Omental fat pad (tissue), 4 donors: ENCODE measurements at places on chromosomes 3 and 15. TPM values are rescaled to one million over a fixed set of nuclear protein-coding genes. Genes with fewer than 3 reads are reported as not detected.

DNA sequence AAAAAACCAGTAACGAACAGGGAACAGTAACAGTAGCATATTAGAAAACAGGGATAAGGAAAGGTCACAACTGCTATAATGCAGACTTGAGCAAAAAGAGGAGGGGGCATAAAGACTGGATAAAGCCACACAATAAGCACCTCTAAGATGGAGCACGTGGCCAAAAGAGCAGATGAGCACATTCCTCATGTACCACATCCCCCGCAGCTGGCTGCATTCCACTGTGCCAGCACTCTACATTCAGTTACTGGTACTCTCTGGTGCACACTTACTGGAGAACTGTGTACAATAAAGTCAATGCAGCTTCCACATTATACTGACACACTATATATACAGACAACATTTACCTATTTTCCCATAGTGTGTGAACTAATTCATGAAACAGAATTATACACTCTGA is 64.7 kb downstream of the UBE3A start:
- no peak for DNase-seq

DNA sequence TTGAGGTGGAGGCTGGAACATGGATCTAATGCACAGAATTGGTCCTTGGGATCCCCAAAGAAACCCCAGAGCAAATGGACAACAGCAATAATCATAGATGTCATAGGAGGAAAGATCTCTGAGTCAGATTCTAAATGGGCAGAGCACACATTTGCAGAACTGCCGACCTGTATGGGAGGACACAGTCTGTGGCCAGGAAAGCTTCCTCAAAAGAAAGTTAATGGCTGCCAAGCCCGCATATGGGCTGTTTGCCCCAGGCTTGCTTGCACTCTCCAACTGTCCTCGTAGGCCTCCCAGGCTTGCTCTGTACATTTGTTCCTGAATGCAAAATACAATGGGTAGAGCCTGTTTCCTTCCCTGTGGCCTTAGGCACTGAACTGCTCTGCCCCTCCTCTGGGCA is 102.0 kb upstream of the PLXNA1 start:
- DNase-seq = no peak

The ELL3 gene
- total RNA-seq = 7.1 TPM

DNA sequence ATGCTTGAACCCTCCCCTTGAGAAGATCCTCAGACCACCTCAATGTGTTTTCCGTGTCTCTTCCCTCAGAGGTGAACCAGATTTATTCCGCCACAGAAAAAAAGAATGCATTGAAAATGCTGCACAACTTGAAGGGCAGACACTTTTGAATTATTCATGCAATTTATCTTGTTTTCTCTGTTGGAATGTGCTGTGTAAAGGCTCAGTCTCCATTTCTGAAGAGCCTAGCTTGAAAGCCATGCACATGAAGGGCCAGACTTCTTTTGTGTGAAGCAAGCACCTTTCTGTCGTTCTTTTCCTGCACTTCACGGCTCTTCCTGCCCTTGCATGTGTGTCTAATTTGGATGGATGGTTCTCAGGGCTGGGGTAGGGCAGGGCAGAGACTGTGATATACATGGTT is 79.0 kb upstream of the ATP13A5 start:
- DNase-seq = no peak

DNA sequence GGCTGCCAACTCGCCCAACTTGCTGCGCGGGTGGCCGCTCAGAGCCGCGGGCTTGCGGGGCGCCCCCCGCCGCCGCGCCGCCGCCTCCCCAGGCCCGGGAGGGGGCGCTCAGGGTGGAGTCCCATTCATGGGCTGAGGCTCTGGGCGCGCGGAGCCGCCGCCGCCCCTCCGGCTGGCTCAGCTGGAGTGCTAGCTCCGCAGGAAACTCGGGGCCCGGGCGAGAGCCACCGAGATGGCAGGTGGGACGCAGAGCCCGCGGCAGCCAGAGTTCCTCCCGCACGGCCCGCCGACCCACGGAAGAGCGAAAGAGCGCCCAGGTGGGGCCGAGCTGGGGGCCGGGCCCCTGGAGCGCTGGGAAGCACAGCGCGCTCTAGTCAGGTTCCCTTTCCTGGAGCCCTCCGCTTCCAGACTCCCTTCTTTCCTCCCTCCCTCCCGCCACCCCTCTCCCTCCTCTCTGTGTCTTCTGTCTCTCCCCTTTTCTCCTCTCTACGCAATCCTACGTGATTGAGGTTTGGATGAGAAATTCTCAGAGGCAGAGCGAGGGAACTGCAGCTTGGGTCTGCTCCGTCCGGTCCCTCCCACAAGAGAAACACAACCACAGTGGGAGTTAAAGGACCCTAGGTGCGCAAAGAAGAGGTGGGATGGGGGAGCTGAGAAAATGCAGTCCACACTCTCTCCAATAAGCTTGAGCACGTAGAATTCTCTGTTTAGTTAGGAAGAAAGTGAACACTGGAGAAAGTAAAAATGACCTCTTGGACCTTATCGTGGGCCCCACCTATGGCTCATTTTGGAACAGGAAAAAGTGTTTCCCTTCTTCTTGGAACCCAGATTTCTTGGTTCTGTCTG is 317.3 kb downstream of the FGF12 start:
- DNase-seq = no peak

DNA sequence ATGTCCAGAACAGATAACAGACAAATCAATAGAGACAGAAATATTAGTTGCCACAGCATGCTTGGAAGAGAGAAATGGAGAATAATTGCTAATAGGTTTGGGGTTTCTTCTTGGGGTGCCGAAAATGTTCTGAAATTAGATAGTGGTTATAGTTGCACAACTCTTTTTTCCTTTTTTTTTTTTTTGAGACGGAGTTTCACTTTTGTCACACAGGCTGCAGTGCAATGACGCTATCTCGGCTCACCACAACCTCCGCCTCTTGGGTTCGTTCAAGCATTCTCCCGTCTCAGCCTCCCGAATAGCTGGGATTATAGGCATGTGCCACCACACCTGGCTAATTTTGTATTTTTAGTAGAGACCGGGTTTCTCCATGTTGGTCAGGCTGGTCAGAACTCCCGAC is 163.3 kb downstream of the PLCH1 start:
- no peak for DNase-seq

DNA sequence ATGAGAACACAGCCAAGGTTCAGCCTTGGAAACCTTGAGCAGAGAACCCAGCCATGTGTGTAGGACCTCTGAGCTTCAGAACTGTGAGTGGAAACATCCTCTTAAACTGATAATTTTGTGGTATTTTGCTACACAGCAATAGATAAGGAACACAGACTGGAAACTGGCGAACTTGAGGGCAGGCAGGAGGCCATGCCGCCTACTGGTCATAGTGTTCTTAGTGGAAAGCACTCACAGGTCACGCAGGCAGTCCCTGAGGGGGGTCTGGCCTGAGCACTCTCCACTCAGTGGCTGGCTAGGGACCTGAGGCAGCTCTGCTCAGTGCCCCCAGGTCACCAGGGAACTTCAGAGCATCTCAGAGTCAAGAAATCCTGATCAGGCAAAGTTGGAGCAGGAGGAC is 9.7 kb upstream of the XIRP1 start:
- DNase-seq = no peak

- no peak for DNase-seq
These were observed 93.0 kb upstream of the SLC25A36 start for GRCh38 chr3:140848666-140849065.

- DNase-seq = no peak
These were observed 62.1 kb downstream of the POMGNT2 start for GRCh38 chr3:43043793-43044192.

GRCh38 chr3:63908081-63908736 is 4.0 kb downstream of the SCAANT1 start:
- no peak for DNase-seq

- no peak for DNase-seq
These were observed 36.8 kb downstream of the TLE3 start for GRCh38 chr15:70060993-70061305.

The PARP9 gene
- 84.0 TPM for total RNA-seq

GRCh38 chr3:159185443-159186050 is 383.7 kb downstream of the MFSD1 start:
- no peak for DNase-seq

The LHFPL4 gene
- not detected for total RNA-seq

DNA sequence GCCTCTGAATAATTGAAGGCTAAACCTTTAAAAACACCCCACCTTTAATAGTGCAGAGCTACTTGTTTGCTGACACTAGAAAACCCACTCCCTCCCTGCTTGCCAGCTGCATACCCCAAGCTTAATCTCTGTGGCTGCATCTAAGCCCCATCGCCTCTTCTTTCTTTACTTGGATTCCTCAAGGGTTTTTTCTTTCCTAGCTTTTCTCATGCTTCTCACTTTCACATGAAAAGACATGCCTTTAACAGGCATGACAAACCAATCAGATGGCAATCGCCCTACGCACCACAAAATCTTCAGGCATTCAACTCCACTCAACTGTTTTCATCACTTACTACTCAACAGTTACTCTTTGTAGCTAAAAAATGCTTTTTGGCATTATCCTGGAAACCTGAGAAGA is 77.5 kb downstream of the PLD1 start:
- DNase-seq = no peak

GRCh38 chr3:188964957-188965356 is 206.8 kb upstream of the TPRG1 start:
- no peak for DNase-seq

- no peak for DNase-seq
These were observed 192.6 kb upstream of the PRICKLE2 start for GRCh38 chr3:64417816-64418215.

GRCh38 chr15:79064496-79064895 is 26.1 kb downstream of the RASGRF1 start:
- DNase-seq = no peak

- no peak for DNase-seq
These were observed 22.5 kb downstream of the KIF7 start for GRCh38 chr15:89632563-89633430.

- no peak for DNase-seq
These were observed 115.3 kb upstream of the NEO1 start for GRCh38 chr15:72936691-72937679.

DNA sequence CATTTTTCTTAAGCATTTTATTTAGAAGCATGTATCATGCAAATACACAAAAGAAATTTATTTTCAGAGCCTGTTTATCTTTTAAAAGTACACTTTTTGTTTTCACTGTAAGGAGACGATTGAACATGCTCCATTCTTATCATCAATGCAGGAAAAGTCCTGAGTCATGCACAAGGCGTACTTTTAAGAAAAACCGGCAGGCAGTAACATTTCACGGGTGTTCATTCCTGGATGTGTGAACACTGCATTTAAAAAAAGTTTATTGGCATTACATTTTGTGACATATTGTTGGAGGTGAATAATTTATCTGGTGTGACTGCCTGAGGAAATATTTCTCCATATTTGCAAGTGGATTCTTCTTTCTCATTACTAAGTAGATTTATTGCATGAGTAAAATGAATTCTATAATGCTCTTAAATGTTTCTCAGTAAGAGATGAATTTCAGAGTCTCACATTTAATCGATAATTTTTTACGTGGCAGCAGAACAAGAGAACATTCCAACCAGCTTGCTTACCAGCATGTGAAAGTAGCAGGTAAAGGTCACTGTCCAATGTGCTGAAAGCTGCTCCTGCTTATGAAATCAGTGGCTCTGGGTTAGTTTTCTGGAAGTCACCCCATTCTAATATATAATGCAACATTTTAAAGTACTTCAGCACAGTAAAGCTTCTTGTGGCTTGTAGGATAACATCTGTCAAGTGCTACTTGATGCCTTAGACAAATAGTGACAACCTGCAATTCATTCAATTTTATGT is 87.0 kb downstream of the SV2B start:
- DNase-seq = no peak

The RARRES1 gene
- 691 TPM for total RNA-seq

GRCh38 chr3:38471260-38471857 is 17.7 kb downstream of the ACVR2B start:
- DNase-seq = no peak

DNA sequence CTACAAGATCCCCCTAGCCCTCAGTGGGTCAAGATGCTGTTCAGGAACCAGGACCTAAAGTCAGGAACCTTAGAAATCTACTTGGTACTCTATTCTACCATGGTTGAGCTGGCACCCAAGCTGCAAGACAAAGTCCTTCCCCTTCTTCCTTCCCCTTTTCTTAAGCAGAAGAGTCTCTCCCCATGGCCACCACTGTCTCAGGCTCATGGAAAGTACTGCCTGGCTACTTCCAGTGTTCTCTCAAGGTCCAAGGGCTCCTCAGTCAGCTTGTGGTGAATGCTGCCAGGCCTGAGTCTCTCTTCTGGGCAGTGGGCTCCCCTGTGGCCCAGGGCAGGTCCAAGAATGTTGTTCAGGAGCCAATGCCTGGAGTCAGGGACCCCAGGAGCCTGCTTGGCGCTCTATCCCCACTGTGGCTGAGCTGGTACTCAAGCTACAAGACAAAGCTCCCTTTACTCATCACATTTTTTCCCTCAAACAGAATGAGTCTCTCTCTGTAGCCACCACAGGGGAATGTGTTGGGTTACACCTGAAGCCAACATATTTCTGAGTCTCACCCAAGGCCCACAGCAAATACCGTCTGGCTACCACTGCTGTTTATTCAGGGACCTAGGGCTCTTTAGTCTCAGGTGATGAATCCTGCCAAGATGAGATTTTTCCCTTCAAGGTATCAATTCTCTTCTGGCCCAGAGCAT is 18.1 kb upstream of the SLC27A2 start:
- no peak for DNase-seq

- no peak for DNase-seq
These were observed 111.1 kb downstream of the PDCD6IP start for GRCh38 chr3:33909547-33909946.

The APPL1 gene
- 58.8 TPM for total RNA-seq

DNA sequence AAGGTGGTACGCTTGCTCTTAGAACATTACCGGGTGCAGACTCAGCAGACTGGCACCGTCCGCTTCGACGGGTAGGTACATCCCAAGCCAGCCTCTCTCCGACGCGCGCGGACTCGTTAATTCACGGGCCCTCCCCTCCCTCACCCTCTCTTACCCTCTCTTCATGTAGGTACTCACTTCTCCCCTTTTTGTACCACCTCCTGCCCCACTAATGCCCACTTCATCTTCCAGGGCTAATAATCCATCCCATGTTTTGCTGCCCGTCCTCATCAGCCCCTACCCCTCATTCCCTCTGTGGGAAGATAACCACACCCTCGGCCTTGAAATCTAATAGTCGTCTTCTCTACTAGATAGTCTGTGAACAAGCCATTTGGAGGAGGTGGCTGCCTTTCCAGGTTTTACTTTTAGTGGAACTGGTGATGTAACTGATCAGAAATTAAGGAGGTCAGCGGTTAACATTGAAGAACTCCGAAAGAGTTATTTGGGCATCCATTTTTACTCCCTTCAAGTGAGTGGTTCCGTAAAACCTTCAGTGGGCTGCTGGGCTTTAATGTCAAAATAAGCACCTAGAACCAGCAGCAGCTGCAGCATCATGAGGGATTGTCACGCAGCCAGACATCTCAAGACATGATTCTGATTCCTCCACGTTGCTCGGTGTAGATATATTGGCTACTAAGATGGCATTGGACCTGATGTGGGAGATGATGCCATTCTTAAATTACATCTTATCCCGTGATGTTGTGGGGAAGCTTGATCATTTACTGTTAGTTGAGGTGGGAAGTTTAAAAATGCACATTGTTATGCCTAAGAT is 1.3 kb downstream of the FEM1B start:
- DNase-seq = no peak
